Upper lobe of left lung (tissue), 6 donors: ENCODE measurements at places on chromosomes 3 and 15.

DNA sequence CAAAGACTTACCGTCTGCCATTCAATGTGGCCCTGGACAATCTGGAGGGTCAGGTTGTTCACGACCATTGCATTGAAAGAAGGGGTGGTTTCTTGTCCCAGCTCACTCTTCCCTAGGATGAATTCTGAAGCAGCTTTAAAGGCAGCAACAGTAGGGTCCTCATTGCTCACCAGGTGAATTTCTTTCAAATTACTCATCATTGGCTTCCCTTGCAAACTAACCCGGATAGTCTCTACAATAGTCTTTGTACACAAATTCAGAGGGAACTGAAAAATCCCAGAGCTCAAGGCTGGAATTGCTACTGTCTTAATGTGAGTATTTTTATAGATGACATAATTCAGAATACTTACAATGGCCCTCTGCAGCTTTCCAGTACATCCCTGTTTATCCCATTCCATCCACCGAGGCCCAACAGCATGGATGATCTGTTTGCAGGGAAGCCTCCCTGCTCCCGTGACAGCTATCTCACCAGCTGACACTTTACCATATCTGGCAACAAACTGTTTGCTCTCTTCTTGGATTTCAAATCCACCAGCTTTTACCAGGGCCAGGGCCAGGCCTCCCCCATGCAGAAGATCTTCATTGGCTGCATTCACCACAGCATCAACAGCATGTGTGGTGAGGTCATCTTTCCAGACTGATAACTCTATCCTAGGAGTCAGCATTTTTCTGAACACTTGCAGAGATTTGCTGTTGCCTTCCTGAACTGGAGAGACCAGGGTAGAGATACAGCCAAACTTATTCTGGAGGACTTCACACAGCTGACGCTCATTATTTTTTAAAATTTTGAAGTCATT lies 8.6 kb downstream of the PARP9 start:
- no peak for DNase-seq

DNA sequence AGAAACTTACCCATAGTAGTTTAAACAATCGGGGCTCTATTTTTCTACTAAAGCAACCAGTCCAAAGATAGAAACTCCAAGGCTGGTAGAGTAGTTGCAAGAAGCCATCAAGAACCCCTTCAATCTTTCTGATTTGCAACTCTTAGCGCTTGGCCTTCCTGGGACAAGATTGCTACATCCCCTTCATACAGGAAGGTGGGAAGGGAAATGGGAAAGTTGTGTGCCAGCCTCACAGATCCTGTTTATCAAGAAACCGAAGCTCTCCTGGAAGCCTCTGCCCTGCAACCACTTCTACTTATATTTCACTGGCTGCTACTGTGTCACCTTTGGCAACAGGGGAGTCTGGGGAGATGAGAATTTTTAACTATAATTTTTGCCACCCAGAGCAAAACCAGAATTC lies 46.2 kb downstream of the OSBPL10 start:
- DNase-seq, result no peak

DNA sequence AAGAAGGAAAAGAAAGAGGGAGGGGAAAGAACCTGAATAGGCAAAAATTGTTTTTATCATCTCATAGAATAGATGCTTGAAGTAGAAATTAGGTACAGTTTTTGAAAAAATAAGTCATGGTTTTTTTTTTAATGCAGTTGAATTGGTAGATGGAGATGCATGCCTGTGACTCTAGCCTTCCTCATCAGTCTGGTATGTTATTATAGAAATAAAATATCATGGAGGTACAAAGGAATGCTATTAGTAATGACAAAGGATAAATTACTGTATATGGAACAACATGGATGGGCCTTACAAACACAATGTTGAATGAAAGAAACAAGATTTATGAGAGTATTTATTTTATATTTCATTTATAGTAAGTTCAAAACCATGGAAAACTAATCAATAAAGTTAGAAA lies 162.4 kb upstream of the GALNT15 start:
- no peak for DNase-seq

GRCh38 chr15:76514282-76514681 lies 177.7 kb downstream of the ISL2 start:
- DNase-seq, result no peak

DNA sequence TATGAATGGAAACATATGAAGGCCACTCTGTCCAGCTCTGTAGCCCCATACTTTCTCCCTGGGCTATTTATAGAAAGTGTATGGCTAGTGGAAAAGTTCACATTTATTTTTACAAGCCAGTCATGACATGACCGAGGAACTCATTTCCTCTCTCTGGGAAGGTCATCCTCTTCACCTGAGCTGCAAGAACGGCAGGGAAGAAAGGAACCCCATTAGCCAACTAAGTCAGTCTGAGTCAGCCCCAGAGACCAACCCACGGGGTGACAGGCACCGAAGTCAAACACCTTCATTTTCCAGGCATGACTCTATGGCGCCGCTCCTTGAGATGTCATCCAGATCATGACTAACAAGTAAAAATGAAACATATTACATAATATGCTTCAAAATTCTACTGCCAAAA lies 4.8 kb downstream of the PAQR9 start:
- no peak for DNase-seq

GRCh38 chr3:196788528-196788927 lies 48.9 kb downstream of the PAK2 start:
- no peak for DNase-seq

GRCh38 chr15:33382491-33382890 lies 71.7 kb downstream of the RYR3 start:
- DNase-seq, result no peak

GRCh38 chr3:49260806-49261324 lies 16.2 kb downstream of the C3orf62 start:
- DNase-seq, result no peak

DNA sequence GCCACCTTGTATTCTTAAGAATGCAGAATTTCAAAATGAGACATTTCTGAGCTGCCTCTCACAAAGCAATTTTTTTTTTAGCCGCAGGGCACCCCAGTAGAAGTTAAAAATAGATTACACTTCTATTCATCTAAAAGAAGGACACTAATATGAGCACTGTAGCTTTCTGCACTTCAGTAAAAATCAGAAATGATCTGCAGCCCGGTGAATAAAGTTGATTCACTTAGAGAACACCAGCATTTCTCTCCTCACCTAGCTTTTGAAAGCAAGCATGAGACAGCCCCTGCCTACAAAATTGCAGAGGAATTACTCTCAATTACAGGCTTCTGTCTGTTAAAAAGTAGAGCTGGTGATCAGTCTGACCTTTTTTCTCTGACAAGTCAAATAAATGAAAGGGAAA lies 1062.4 kb downstream of the FHIT start:
- no peak for DNase-seq

- DNase-seq, result no peak
Measured at GRCh38 chr3:105040026-105040622, 326.6 kb upstream of the ALCAM start.

DNA sequence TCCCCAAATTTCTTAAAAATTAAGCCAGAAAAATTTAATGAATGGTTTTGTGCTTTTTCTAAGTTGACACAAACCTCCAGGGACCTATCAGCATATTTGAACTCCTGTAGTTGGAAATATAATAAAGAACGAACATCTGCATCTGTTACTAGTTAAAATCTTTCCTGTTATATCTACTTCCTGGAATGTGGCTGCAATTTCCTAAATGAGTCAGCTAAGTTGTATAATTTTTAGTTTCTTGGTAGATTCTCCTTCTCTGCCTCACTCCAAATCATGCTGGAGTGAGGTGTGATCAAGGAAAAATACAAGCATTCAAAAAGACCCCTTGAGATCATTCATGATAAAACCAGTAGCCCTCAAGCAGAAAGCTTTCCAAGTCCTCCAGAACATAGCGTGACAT lies 106.2 kb upstream of the MCTP2 start:
- no peak for DNase-seq

GRCh38 chr3:153160451-153161137 lies 1.4 kb upstream of the RAP2B start:
- DNase-seq, result peak; percentile 94

GRCh38 chr3:150057227-150057626 lies 86.5 kb upstream of the PFN2 start:
- no peak for DNase-seq

GRCh38 chr3:123089611-123090331 lies 22.9 kb downstream of the PDIA5 start:
- peak; percentile 62 for DNase-seq

DNA sequence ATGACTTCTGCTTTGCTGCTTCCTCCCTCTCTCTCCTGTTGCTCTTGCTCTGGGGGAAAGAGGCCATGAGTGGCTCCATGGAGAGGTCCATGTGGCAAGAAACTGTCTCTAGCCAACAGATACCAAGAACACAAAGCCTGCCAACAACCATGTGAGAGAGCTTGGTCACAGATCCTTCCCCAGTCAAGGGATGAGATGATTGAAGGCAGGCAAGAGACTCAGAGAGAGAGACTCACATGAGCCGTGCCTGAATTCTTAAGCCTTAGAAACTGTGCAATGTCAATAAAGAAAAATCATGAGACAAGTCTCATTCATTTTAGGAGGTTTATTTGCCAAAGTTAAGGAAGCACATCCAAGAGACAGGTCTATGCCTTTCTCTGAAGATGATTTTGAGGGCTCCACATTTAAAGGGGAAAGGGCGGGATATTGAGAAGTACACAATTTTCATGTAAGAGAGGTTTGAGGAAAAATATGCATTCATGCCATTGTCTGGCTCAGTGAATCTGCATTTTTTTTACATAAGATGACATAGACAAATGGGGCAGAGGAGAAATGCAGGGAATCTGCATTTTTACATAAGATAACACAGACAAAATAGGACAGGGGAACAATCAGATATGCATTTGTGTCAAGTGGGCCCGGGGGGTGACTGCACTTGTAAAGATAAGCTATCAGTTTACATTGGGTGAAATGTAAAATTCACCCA lies 59.5 kb upstream of the SUCLG2 start:
- no peak for DNase-seq

- no peak for DNase-seq
Measured at GRCh38 chr3:46928282-46928681, 48.3 kb downstream of the CCDC12 start.

- DNase-seq, result peak; percentile 92
Measured at GRCh38 chr3:138440121-138440521, 5.7 kb downstream of the ESYT3 start.

- no peak for DNase-seq
Measured at GRCh38 chr3:186509423-186509822, 34.8 kb downstream of the CRYGS start.

DNA sequence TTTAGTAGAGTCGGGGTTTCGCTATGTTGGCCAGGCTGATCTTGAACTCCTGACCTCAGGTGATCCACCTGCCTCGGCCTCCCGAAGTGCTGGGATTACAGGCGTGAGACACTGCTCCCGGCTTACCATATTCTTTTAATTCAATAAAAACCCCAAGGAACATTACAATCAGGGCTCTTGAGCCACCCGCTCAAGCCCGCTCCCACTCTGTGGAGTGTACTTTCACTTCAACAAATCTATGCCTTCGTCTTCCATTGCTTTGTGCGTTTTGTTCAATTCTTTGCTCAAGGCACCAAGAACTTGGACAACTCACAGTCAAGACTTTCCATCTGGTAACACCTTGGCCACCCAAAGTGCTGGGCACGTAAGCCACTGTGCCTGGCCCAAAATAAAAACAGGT lies 63.0 kb upstream of the PPIB start:
- DNase-seq, result no peak

GRCh38 chr3:16849229-16849628 lies 35.5 kb upstream of the PLCL2 start:
- no peak for DNase-seq

GRCh38 chr3:37174532-37175126 lies at the start of gene LRRFIP2:
Gene LRRFIP2, minus strand, starts transcription at chr3:37174582. Its CDS starts 25,599 bp downstream, at chr3:37148983.
- no peak for DNase-seq

DNA sequence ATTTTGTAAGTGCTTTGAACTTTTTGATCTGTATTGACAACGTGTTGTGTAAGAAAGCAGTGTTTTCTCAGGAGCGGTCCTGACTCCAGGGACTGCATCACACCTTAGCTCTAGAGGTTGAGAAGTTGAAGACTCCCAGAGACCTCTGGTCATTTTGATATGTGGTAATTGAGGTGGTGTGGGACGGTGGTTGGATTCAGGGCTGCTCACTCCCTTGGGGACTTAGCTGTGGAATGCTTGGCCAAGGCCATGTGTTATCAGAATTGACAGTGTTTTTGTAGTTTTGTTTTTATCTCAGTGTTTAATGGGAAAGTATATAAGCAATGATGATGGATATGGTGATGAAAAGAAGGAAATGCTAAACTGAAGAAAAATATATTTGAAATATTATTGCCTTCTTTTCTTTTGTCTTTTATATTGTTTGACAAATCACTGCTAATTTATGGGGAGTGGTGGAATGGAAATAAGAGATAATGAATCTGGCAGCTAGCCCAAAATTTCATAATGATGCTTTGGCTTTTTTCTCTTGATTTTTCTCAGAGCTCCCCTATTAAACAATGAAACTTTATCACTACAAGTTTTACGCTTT lies 16.0 kb downstream of the CMSS1 start:
- no peak for DNase-seq

DNA sequence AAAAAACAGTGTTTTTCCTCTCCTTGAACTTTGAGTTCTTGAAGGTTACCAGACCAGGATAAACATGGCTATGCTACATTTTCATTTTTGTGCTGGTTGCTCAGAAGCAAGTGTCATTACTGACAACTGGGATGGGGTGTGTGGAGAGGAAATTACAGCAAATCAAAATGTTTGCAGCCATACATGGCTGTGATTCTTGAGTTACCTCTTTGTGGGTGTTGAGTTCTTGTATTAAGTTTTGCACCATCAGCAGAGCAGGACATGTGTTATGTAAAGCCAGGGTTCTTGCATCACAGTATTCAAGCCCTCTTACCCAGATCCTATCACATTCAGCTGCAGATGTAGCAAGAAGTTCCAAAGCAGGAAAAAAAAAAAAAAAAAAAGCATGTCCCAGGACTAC lies 53.9 kb upstream of the ATOSA start:
- DNase-seq, result no peak

- DNase-seq, result no peak
Measured at GRCh38 chr15:93932164-93932776, 299.1 kb upstream of the MCTP2 start.

- no peak for DNase-seq
Measured at GRCh38 chr3:79167651-79168416, 600.0 kb downstream of the ROBO1 start.

DNA sequence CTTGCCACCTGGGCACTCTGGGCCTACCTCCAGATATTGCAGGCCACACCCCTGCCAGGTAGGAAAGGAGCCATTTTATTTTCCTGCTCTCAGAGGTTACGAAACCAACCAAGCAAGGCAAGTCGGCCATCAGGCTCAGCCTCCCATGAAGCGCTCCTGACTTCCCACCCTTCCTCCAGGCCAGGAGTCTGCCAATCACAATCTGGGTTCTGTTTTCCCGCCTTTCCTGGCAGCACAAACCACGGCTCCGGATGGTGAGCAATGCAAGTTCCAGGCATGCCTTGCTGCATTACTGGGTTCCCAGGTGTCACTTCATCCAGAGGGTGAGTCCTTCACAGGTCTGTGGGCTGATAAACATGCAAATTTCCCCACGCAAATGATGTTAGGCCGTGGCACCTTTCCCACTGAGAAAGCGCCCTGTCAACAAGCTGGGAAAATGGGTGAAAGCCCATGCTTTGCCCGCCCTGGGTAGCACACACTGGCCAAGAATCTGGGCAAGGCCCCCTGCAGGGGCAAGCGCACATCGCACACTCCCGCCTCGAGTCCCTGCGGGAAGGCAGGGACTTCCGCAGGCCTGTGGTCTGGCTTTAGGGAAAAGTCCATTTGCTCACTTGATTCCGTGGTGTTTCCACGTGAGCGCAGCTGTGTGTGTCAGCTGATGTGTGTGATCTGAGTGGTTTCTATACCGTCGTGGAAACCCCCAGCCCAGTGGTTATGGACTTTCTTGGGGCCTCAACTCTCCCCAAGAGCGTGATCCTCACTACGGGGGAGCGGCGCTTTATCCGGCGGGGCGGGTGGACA lies 61.6 kb upstream of the RYK start:
- peak; percentile 81 for DNase-seq

- DNase-seq, result no peak
Measured at GRCh38 chr15:59221511-59222505, 15.2 kb downstream of the LDHAL6B start.
